Upper lobe of right lung (tissue), 1 donor: ENCODE measurements at places on chromosomes 4 and X.

DNA sequence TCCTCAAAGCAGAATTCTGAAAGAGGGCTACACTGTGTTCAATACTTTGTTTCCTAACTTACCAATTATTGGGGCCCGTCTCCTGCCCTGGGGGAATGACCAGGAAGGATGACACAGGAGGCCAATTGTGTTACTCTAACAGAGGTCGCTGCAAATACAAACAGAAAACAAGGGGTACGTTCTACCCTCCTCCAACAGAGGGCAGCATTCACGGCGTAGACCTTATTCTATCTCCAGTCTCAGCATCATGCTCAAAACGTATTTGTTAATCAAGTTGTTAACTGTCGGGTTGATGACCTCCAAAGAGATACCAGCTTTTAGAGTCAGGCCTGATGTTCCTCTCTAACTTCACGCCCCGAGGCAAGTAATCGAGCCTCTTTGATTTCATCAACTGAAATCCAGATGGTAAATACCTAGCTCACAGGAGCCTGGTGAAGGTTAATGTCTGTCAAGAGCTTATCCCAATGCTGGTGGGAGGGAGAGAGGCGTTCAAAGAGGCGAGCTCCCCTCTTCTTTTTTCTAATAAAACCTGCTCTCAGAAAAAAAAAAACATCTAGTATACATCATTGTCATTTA lies 181.0 kb upstream of the KCNIP4 start:
- DNase-seq, result no peak

DNA sequence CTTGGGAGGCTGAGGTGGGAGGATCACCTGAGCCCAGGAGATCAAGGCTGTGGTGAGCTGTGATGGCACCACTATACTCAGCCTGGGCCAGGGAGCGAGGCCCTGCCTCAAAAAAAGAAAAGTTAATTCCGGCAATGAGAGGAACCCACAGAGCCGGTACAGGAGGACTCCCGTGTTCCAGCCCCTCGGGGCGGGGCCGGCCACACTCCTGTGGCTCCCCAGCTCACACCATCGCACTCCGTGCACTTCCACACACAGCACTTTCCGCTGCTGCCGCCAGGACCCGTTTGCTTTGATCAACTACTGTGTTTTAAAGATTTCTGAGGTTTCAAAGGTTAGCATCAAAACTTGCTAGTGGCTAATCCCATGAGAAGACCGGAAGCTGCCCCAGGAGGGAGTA lies 171.7 kb downstream of the AFAP1 start:
- no peak for DNase-seq

DNA sequence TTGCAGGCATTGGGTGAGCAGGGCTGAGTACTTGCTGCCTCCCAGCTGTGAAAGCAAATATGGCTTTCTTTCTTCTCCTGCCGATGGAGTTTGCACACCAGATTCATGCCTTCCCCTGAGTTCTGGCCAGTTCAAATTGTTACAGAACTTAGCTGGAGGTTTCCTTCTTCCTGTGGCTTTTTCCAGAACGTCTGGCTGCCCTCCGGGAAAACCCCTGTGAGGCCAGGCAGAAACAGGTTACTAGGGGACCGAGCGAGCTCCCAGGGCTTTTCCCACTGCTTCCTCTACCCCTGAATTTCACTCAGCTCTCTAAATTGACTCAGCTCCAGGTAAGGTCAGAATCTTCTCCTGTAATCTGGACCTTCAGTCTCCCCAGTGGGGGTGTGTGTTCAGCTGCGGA lies 482.4 kb downstream of the C4orf33 start:
- no peak for DNase-seq

DNA sequence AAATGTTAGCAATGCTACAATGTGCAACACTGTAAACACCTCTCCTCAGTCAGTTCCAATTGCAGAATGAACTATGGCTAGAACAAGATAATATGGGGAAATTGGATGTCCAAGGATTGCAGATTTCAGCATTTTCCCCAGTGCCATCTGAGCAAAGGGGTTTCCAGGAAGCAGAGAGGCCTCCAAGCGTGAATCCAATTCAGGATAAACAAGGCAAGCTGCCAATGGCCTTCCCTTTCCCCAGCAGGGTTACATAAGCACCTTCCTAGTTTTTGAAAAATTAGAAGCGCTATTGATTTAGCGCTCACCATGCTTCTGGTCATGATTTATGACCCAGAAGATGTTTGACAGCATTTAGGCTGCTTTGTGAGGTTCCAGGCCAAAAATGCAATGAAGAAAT lies 223.0 kb upstream of the GATB start:
- no peak for DNase-seq

GRCh38 chrX:67939270-67939669 lies 395.4 kb downstream of the AR start:
- DNase-seq, result no peak

GRCh38 chr4:147284256-147284835 lies 196.6 kb upstream of the EDNRA start:
- DNase-seq, result no peak

GRCh38 chr4:26377328-26378311 lies 56.8 kb downstream of the RBPJ start:
- no peak for DNase-seq

DNA sequence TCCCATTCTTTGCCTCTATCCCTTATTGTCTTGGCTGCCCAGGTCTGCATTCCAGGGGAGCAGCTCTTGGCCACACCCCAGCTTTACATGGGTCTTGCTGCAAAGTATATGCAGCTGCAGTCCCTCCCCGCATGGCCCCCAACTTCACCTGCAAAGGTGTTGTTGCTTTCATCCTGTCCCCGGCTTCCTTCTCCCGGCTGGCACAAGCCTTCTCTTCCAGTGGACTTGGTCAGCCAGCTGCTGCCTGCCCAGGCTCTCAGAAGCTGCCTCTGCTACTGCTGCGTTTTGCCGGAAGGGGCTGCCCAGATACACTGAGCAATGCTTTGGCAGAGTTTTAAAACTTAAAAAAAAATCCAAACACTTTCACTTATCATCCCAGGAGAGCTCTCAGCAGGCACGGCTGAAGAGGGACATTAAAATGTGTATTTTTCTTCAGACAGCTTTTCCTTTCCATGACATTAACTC lies 121.2 kb upstream of the PDLIM3 start:
- DNase-seq, result peak; percentile 74

DNA sequence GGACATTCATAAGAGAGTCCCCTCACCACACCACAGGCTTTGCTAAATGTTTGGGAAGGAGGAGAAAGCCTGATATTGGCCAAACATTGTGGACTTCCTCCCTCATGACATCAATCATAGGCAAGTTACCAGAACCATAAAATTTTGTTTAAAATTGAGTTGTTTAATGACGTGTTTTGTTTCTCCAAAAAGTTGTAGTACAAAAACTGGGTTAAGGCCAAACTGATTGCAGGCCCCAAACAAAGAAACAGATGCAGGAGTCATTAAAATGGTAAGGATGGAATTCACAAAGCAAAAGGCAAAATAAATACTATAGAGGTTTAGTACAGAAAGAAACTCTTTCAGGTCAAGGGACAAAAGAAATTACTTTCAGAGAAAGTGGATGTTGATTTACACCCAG lies 3.9 kb upstream of the ODAM start:
- no peak for DNase-seq

DNA sequence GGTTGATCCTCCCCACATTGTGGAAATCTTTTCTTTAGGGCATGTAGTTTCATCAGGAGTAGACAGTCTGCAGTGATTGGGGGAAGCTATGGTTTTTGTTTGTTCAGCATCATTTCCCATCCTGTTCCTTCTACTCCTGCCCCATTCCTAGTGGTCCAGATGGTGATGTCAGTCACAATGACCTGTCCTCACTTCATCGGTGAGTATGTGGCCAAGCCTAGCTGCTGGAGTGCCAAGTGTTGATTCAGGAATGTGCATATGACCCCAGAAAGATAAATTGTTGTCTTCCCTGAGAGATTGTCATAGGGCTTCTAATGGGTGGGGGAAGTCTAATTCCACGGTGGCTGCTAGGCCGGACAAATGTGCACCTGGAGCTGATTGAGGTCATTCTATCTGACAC lies 130.6 kb upstream of the FAT1 start:
- DNase-seq, result no peak

DNA sequence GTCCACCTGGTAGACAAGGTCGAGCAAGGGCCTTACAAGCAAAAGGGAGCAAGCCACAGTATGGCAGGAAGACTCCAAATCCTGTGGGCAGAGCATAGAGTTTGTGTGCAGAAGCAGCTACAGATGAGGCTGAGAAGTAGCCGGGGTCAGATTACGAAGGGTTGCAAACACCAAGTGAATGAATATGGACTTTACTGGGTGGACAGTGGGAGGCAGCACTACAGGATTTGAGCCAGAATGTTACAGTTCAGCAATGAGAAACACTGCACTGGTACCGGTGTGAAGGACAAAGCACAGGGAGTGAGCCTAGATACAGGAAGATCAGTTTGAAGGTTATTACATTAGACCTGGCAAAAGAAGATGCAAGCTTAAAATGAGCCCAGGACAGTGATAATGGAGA lies 46.1 kb upstream of the HOPX start:
- no peak for DNase-seq

- peak; percentile 87 for DNase-seq
Measured at GRCh38 chr4:41644288-41644914, 104.1 kb downstream of the PHOX2B start.

GRCh38 chrX:103488332-103488731 lies 31.0 kb downstream of the RAB40A start:
- no peak for DNase-seq

GRCh38 chr4:53914313-53915016 lies 149.9 kb downstream of the CHIC2 start:
- no peak for DNase-seq

DNA sequence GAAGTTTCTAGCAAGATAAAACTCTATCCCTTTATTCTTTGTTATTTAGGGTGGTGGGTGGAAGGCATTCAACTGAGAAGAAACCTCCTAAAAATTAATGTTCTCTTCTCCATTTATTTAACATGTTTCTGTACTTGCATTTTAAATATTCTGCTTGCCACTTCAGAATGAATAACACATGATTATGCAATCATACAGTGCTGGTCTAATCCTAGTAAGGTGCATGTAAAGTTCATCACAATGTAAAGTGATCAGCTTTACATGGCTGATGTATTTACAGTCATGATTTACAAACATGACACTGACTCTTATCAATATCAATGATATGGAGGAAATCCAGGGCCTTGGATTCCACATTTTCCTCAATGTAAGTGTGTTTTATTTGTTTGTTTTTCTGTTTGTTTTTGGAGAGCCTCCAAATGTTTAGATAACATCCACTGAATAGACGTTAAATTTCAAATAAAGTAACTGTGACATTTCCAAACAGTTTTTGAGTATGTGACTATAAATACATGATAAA lies 342.1 kb upstream of the CTSO start:
- no peak for DNase-seq

GRCh38 chrX:47160781-47161180 lies 15.8 kb downstream of the RBM10 start:
- no peak for DNase-seq

DNA sequence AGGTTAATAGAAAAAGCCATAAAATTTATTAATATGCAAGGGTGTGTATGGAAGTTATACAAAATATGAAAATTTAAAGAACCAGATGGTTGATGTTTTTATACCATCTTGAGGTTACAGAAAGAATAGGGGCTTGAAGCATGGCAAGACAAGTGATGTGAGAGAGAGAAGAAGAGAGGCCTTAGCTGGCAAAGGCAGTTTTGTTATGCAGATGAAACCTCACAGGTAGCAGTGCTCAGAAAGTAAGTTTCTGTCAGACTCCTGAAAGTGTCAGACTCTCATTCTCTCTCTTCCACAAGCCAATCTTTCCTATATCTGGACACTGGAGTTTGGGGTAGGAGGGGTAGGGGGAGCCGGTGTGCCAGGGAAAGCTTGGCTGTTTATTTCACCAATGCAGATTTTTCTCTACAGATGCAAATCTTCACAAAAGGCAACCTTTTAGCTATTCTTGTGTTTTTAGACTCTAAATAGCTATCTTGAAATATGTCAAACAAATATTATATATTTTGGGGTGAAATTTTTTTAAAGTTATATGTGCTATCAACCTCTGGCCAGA lies 124.5 kb downstream of the CFAP299 start:
- DNase-seq, result no peak

DNA sequence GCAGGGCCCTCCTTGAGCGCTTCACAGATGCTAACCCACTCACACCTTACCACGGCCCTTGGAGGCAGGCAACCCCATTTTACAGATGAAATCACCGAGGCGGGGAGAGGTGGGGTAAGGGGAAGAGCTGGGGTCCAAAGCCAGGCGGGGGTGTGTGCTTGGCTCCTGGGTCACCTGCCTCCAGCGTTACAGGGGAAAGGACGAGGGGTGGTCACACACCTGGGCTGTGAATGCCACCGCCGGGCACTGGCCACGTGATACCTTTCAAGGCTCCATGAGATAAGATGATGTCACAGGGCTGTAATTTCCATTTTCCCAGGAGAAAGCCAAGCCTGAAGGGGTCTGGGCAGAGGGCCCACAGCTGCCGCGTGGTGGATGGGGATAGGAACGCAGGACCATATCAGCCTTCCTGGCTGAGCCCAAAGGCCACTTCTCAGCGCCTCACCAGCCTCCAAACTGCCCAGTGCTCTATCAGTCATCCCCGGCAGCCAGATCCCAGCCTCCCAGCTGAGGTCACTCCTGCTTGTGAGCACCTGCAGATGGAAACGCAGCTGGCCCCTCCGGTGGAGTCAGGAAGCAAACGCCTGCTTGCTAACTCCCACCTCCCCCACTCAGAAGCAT lies 62.4 kb upstream of the CRMP1 start:
- DNase-seq, result peak; percentile 50
